ENCODE measurements at places on chromosomes 11 and 22.
A peak's percentile ranks its signal among the peaks of the same experiment; 100 is the strongest.

DNA sequence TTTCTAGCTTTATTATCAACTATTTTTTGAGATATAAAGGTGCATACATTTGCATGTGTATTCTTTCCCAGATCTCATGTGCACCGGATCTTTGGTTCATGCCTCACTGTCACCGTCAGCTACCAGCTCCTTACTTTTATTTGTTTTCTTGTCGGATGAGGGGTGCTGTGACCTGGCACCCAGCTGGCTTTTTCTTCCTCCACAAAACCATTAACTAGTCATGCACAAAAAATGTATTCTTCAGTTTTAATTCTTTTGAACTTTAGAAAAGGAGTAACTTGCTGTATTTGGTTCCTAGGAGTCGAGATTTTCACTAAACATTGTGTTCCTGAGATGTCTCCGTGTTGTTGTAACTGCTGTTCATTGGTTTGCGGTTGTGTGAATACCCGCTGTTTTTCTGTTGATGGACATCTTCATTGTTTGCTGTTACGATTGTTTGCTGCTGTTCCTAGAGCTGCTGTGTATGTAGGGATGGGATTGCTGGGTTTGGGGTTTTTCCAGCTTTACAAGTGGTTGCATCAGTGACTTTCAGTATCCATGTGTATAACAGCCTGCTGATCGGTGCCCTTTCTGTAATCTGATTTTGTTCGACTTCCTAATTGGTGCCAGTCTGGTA, 39.4 kb downstream of the MOV10L1 start:
- DNase-seq = peak; percentile 64

- DNase-seq = no peak
Measured at GRCh38 chr11:86232556-86232955, 12.0 kb upstream of the EED start.

- DNase-seq = no peak
Measured at GRCh38 chr11:10742460-10743208, 8.4 kb upstream of the CTR9 start.

GRCh38 chr11:76802151-76802550, 19.0 kb downstream of the TSKU start:
- no peak for DNase-seq

DNA sequence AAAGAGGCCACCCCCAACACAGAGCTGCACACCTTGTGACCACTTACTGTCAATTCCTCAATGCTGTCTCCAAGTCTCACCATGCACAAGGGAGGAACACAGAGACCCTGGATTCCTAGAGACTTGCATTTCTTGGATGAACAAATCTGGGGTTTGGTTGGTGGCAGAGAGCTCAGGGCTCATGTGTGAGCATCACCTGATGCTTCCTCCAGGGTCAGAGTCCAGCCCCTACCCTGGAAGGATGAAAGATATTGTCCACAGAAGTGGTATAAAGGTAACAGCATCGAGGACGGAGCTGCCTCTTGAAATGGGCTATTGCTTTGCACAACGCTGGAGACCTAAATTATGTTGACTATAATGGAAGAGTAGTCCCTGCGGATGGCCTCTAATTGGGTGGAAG, 36.0 kb downstream of the GGTLC2 start:
- no peak for DNase-seq

DNA sequence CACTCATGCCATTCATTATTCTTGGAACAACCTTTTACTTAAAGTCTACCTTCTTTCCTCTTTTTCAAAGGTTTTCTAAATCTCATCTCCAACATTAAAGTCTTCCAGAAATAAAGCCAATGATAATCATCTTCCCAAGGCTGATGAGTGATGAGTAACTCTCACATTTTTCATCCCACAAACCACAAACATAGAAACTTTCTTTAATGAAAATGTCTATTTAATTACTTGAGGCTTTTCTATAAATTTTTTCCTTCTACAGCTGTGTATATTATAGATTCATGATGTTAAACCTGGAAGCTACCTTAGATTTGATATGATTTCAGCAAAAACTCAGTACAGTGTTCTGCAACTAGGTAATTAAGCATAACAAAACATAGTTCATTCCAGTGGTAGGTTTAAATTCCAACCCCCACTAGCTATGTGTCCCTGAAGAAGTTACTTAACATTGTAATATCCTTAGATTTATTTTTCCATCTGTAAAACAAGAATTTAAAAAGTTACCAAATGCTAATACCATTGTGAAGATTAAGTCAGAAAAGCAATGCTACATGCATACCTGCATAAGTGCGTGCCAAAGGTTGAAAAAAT, 845.4 kb downstream of the KCNA4 start:
- DNase-seq = no peak

DNA sequence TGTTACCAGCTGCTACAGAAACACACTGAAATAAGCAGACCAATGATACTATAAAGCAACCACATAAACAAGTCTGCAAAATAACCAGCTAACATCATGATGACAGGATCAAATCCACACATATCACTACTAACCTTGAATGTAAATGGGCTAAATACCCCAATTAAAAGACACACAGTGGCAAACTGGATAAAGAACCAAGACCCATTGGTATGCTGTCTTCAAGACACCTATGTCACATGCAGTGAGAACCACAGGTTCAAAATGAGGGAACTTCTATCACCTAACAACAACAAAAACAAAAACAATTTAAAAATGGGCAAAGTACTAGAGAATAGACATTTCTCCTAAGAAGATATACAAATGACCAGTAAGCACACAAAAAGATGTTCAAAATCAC, 89.9 kb downstream of the ARHGAP32 start:
- no peak for DNase-seq

- DNase-seq = no peak
Measured at GRCh38 chr11:1946812-1947484, at the start of gene MRPL23. TSS of gene MRPL23 (plus strand) at chr11:1947332. CDS start at chr11:1947363, 31 bp downstream.

DNA sequence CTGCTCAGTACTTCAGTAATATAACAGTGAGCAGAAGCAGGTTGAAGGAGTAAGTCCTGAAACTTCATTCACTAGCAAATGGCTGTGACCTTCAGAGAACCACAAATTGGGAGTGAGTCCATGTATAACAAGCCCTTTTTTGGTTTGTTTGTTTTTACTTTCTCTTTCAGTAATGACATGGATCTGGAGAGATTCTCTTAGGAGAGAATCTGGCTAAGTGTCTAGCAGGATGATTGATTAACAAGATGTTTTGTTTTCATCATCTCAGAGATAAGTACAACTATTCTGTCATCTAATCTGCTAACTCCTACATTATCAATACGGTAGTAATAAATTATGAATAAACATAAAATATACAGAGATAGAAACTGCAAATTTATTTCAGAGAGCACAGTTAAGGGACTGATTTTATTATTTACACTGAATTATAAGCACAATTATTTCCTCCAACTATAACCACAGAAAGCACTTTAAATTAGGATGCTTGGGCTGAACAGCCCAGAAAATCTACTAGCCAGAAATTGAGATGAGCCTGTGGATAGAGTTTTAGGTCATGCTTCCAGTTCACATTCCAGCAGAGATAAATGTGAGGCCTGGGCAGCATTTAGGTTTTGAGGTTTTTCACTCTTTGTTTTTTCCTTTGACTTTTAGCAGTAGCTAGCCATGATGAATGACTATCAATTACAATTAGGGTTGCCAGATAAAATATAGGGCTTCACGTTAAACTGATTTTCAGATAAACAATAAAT, 429.3 kb upstream of the FAT3 start:
- DNase-seq = no peak

DNA sequence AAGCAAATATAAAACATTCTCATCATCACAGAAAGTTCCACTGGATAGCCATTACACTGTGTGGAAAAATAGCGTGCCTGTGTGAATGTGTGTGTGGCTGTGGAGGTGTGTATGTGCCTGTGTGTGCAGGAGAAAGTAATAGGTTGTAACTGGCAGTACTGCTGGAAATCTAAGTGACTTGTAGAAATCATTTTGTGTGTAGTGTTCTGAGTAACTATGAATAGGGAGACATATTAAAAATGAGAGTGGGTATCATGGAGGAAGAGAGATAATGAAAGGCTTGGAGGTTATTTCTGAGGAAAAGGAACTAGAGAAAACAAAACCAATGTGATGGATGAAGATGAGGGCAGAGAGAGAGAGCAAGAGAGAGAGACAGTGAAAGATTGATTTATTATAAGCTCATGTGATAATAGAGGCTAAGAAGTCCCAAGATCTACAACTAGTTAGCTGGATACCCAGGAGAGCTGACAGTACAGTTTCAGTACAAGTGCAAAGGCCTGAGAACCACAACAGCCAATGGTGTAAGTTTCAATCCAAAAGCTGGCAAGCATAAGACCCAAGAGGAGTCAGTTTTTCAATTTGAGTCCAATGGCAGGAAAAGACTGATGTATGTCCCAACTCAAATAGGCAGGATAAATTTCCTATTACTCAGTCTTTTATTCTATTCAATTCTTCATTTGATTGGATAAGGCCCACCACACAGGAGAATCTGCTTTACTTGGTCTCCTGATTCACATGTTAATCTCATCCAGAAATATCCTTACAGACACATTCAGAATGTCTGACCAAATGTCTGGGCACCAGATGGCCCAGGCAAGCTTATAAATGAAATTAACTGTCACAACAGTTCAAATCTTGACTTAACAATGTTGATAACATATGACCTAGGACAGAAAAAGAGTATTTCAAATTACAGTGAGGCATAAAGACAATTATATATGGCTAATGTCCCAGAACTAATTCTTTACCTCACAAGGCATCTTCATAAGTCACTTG, 14.9 kb downstream of the KBTBD3 start:
- no peak for DNase-seq

- DNase-seq = no peak
Measured at GRCh38 chr22:45475063-45475747, 27.5 kb upstream of the FBLN1 start.

DNA sequence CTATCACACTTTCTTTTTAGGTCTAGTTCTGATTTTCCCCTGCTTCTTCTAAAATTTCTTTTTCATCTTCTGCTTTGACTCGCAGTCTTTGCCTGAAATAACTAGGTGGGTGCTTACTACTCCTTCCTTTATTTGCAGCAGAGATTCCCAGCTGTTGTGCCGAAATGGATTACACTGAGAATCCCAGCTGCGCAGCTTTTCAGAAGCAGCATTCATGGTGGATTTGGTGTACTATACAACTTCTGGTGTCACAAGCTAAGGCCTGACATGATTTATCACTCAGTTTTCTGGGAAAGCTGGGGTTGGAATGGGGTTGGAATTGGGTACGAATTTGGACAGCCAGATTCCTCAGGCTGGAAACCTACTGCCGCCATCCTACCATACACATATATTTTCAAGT, 6.0 kb upstream of the XKR3 start:
- no peak for DNase-seq

GRCh38 chr11:10864688-10865087, 6.8 kb upstream of the ZBED5 start:
- DNase-seq = no peak

- no peak for DNase-seq
Measured at GRCh38 chr11:8962841-8963240, 1.4 kb downstream of the TMEM9B start.

DNA sequence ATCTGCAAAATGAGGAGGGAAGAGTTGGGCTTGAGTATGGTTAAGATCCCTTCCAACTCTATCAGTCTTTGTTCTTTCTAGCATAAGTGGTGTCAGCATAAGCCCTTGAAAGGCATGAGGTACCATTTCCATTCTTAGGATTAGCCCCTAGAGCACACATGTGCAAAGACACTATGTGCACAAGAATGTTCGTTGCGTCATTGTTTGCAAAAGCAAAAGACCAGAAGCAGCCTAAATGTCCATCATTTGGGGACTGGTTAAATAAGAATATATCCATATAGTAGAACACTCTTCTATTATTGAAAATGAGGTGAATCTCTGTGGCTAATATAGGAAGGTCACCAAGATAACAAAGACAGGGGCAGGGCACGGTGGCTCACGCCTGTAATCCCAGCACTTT, 10.0 kb upstream of the KCTD14 start:
- no peak for DNase-seq

GRCh38 chr11:33984682-33985389, 66.7 kb upstream of the CAPRIN1 start:
- DNase-seq = no peak

- no peak for DNase-seq
Measured at GRCh38 chr11:134125507-134125906, 56.6 kb downstream of the JAM3 start.

DNA sequence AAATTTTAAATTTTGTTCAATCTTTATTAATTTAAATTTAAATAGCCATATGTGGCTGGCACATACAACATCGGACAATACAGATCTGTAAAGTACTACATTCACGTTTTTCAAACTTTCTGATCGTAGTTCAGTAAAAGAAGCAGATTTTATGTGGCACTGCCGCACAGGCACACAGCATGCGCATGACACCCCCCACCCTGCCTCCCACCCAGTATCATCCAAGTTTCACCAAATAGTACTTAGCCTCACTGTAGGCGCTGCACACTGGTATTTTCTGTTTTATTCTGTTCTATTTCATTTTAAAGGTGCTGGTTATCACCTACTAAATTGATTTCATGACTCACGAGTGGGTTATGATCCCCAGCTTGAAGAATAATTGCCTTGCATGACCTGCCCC, 159.9 kb downstream of the HIPK3 start:
- no peak for DNase-seq

DNA sequence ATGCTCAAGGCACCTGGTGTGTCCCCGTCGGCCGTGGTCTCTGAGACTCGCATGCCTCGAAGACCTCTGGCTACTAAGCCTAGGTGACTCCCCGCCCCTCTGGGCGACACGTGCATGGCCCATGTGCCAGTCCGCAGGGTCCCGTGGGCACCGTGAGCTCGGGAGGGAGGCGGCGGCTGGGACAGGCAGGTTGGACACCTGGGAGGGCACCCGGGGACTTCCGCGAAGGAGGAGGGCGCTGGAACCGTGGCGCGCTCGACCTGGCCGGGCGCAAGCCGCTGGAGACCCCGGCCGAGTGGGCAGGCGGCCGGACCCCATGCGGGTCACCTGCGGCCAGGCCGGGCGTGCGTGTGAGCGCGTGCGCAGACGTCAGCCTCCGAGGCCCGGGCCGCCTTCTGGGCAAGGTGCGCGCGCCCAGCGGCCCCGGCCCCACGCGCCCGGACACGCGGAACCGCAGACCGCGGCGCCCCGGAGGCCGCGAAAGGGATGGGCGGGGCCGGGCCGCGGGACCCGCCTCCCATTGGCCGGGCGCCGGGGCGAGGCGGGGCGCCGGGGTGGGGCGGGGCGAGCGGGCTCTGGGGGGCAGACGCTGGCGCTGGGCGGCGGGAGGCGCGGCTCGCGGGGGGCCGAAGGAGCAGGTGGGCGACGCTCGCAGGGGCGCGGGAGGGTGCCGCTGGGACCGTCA, 579 bp upstream of the RASD2 start:
- DNase-seq = no peak

GRCh38 chr11:85967457-85967856, 101.4 kb downstream of the PICALM start:
- DNase-seq = no peak

- DNase-seq = no peak
Measured at GRCh38 chr11:32919338-32919737, 26.7 kb downstream of the QSER1 start.

GRCh38 chr11:95327273-95327948, 96.4 kb upstream of the SESN3 start:
- DNase-seq = no peak

- no peak for DNase-seq
Measured at GRCh38 chr11:2095542-2095941, 43.6 kb downstream of the IGF2 start.
